ENCODE measurements at places on chromosomes 3 and 15.

DNA sequence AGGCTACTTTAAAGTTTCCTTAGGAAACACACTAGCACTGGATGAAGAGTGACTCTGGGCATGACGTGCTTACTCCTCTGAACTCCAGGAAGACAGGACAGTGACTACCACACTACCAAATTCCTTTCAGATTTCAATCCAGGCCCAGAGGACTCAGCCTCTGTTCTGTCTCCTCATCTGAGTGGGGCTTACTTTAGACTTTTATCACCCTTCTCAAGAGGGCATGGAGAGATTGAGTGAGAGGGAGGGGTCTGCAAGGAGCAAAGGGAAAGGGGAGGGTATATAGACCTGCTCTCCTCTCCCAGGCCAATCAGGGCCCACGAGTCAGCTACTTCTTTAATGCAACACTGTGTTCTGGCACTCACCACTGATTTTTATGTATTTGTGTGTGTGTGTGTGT lies 29.4 kb upstream of the RSL24D1 start:
- no peak for DNase-seq

DNA sequence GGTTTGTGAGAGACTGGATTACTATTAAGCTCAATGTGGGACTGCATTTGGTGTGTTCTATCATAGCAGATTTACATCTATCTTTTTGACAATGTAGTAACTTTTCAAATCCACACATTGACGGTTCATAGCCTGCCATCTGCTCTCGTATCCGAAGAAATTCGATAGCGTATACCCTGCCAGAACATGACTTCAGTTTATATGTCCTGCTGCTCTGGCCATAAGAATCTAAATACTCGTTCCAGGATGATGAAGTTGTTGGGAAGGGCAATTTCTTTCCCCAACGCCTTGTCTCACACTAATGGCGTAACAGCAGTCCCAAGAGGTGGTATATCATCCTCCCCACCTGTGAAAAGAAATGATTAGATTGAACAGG lies 180.0 kb downstream of the LSAMP start:
- no peak for DNase-seq

DNA sequence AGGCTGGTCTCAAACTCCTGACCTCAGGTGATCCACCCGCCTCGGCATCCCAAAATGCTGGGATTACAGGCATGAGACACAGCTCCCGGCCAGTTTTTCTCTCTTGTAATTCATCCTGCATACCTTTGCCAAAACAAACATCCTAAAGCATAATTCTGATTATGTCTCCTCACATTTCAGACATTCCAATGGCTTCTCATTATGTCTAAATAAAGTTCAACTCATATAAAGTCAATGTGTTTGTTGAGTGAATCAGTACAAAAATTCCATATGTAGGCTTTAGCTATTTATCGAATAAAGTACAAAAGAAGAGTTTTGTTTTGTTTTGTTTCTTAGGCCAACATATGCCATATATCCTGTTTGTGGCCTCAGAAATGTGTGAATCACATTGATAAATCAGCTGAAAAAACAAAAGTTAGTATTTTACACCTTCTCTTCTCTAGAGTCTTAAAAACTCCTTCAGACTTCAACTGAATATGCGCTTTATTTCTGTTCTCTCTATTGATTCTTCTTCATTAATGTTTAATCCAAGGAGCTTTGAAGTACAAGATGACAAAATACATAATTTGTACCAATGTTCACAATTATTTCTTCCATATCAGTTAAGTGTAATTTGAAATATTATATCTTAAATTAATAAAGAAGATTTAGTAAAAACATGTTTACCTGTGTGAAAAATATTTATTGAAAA lies 165.8 kb downstream of the MECOM start:
- DNase-seq: no peak

GRCh38 chr3:43022121-43022520 lies 43.0 kb downstream of the GASK1A start:
- DNase-seq: no peak

DNA sequence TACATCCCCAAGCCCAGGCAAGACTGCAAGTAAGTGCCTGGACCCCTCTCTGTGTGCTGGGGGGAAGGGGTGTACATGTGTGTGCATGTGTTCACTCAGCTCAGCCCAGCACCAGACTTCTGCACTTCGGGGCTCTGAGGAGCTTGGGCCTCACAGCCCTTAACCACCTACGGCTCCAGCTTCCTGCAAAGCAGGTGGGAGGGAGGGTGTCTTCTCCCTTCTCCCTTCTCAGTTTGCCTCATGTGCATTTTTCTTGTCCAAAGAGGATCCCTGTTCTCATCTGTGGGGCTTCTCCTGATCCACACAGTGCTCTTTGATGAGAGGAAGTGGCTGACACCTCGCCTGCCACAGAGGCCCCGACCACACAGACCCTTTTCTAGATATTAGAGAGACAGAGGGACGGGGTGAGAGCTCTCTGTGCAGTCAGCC lies 69.3 kb downstream of the MESD start:
- DNase-seq: no peak

DNA sequence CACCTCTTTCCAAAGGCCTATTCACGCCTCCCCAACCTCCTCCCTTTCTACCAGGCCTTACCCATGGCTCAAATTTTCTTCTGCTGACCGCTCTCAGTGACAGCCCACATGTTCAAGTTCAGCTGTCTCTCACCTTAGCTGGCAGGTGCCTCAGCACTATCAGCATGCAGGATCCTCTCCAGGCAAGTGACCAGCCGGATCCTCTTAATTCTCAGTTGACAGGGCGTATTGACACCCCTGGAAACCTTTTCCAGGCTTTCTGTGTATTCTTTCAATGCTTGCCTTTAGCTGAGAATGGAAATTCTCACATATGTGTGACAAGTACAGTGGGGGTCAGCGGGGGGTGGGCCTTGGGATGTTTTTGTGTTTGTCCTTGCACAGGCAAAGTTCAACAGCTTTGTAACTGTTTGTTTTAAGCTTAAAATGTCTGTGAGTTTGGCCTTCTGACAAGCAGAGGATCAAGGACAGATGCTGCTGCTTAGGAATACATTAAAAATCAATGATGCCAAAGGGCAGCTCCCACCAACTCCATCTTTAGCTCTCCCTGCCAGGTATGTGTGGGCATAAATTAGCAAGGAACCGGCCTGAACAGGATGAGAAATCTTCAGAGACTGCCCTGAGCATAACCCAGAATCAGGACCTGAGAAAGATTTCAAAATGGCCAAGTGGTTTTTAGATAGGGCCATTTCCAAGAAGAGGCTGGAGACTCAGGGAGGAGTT lies 17.4 kb upstream of the BDH1 start:
- DNase-seq: no peak

GRCh38 chr3:175670557-175670956 lies 811.4 kb downstream of the NAALADL2 start:
- DNase-seq: no peak

DNA sequence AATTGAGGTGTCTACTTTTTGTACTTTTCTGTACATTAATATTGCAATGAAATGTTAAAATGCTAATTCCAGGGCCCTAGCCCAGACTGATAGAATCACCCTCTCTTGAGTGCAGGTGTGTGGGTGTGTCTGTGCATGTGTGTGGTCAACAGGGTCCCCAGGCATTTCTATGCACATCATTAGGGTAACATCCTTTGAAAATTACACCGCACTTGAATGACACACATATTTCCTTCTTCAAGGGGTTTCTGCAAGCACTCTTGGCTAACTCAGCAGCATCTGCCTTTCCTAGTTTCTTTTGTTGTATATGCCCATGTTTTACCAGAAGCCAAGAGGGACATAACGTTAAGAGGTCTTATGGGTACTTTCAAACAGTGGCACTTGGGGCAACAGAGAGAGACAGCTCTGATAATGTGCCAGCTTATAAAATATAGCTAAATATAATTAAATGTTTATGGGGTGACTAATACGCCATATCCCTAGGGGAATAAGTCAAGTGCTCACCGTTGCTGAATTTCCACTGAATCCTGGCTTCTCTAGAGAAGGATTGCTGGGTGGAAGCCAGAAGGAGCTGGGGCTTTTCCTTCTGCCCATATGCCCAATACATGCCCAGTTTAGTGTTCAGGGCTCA lies 54.5 kb upstream of the LRIG1 start:
- no peak for DNase-seq

- no peak for DNase-seq
Observed at GRCh38 chr3:46661776-46662766, 31.4 kb downstream of the ALS2CL start.

DNA sequence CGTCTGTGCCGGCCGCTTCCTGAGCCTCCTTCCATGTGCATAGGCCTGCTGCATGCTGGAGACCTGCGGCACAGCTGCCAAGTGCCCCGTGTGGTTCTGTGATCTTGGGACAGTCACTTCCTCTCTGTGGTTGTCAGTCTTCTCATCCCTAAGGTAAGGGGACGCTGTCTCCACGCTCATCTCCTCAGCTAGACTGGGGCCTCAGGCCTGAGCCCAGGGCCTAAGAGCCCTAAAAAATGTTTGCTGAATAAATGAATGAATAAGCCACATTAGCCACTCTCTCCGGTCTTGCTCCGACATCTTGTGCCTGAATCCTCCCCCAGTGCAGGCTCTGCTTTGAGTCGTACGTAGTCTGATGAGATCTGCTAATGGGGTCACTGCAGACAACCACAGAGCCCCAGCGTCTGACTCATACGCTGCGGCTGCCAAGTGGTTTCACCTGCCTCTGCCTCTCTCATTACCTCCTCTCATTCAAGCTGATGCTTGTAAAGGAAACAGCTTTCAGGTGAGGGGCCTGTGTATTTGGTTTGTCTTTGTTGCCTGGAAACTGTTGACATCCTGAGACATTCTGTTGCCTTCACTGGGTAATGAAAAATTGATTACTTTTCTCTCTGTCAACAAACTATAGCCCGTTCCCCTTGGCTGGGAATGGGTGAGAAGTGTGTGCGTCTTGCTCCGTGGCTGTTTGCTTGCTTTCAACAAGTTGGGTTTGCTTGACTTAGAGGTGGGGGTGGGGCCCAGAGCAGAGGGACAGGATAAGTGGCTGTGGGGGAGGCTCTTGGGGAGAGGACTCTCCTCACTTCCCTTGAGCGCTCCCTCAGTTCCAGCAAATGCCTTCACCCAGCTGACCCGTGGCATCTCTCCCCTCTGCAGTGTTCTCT lies 15.9 kb downstream of the RPLP1 start:
- peak; percentile 56 for DNase-seq

GRCh38 chr3:116896116-116896515 lies 186.5 kb downstream of the TUSC7 start:
- DNase-seq: no peak

GRCh38 chr3:28218071-28218916 lies 23.1 kb upstream of the CMC1 start:
- no peak for DNase-seq

- no peak for DNase-seq
Observed at GRCh38 chr3:180825964-180826363, 86.5 kb upstream of the FXR1 start.

DNA sequence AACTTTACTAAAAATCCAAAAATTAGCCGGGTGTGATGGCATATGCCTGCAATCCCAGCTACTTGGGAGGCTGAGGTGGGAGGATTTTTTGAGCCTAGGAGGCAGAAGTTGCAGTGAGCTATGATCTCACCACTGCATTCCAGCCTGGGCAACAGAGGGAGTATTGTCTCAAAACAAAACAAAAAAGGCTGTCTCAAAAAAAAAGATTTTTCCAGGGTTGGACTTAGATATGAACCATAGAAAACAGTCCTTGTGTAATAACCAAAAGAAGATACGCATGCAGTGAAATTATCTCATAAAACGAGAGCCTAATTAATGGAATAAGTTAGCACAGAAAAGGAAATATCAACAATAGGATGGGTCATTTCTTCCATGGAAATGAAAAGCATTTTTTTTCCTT lies 320.4 kb upstream of the RASGRP1 start:
- no peak for DNase-seq

DNA sequence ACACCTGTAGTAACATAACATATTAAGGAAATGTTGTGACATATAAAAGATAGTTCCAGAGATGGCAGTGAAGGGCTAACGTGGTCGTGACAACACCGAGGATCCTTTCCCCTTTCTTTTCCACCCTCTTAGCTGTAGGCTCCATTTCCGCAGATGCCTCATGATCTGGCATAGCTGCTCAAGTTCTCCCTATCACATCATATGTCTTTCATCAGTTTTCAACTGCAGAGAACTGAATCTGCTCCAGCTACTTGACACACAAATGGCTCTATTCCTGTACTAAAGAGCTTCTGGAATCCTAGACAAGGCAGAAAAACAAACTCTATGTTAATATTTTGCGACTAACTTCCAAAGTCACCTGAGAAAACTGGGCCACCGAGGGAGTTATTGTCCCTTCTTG lies 275.0 kb upstream of the SLCO3A1 start:
- DNase-seq: no peak

GRCh38 chr3:186915806-186916796 lies 14.2 kb upstream of the ST6GAL1 start:
- no peak for DNase-seq

GRCh38 chr3:112773-113172 lies 83.8 kb upstream of the CHL1 start:
- DNase-seq: no peak

DNA sequence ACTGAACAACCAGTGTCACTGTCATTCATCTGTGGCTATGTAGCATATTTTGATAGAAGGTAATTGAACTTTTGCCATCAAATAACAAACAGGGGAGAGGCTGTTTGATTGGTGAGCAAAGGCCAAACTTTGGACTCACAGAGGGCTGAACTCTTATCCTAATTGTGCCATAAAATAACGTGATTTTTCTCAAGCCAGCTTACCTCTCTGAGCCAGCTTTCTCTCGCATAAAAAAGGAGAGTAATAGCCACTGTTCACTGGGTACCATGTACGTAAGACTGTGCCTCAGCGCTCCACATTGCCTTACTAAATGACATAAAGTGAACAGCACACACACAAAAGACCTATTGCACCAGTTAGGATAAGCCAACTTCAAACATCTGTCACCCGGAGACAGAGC lies 216.9 kb downstream of the LRTM1 start:
- no peak for DNase-seq

GRCh38 chr3:50370594-50370993 lies 11.3 kb upstream of the TMEM115 start:
- no peak for DNase-seq

GRCh38 chr3:183845090-183845489 lies 19.7 kb upstream of the MAP6D1 start:
- DNase-seq: no peak

GRCh38 chr3:58463181-58463941 lies 28.5 kb upstream of the KCTD6 start:
- DNase-seq: peak; percentile 81

Measured in mucosa of descending colon (tissue), 3 donors.